ENCODE measurements at places on chromosomes 2 and 18.

GRCh38 chr2:220446106-220446712, 818.8 kb downstream of the SLC4A3 start:
- DNase-seq, result no peak

DNA sequence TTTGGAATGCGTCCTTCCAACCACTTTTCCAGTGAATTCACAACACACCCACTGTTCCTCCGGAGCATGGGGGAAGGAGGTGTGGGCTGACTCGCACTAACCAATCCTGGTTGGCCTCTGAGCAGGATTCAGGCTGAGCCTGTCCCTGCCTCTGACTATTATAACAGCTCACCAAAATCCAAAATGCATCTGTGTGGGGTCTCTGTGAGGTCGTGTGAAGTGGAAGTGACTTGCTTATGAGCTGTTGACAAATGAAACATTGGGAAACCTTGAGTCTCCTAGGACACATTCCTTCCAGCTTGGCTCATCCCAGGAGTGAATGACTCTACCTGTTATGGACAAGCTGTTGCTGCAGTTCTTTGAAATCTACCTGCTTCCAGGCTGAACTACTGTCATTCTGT, 1.5 kb downstream of the CIDEA start:
- no peak for DNase-seq

- DNase-seq, result no peak
Measured at GRCh38 chr2:51368250-51368649, 336.3 kb upstream of the NRXN1 start.

GRCh38 chr2:236479814-236480213, 89.8 kb upstream of the ACKR3 start:
- DNase-seq, result no peak

DNA sequence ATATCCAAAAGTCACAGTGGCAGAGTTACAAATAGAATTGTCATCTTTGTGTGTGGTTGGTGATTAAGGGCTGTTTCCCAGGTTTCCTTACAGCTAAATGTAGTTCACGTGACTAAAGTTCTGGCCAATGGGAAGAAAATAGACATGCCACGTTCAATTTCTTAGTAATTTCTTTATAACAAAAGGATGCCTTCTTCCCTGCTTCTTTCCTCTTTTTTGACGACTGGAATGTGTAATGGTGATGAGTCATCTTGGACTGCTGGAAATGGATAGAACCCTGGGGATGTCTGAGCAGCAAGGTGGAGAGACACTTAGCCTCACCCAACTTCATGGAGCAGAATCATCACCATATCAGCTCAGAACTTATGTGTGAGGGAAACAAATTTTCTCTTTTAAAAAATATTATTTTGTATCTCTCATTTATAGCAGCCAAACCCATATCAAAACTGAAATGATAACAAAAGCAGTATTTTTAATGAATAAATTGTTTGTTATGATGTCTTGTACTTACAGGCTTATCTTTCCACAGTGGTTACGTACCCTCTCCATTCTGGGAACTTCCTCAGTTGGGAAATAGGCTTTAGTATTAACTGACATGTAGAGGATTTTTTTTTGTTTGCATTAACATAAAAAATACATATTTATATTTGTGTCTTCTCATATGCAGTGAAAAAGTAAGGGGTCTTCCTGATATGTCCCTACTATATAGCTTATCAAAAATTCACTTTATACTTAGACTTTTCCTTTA, 91.1 kb upstream of the CDH2 start:
- no peak for DNase-seq

DNA sequence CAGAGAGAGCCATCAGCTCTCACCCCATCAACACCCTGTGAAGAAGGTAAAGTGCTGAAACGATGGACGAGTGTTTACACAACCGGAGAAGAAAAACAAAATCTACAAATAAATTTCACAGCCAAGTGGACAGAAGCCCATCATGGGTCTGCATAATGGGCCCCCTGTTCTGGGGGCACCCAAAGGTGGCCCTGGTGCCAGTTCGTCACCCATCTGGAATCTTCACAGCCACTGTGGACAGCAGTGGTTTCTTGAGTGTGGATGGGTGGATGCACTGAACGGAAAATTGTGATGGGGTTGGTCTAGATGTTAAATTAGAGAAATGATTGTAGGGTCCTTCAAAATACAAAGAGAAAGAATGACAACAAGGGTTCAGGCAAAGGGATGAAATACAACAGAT, 38.8 kb downstream of the ANKMY1 start:
- no peak for DNase-seq

DNA sequence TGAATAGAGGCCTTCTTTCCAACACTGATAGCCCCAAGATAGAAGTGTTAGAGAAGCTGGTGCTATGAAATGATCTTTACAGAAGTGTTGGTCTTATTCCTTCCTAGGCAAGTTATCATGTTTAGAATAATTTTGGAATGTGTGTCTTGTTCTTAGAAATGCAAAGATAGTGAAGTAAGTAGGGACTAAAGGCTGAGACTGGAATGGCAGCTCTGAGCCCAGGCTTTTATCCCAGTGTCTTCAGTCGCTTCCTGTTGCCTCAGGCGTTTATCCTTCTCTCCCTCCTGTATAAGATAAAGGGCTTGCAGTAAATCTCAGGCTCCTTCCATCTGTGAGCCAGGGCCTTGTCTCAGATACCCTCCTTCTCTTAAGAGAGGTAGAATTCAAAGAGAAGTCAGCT, 218.1 kb downstream of the TPGS2 start:
- no peak for DNase-seq

GRCh38 chr2:65636813-65637483, 204.5 kb upstream of the SPRED2 start:
- no peak for DNase-seq

DNA sequence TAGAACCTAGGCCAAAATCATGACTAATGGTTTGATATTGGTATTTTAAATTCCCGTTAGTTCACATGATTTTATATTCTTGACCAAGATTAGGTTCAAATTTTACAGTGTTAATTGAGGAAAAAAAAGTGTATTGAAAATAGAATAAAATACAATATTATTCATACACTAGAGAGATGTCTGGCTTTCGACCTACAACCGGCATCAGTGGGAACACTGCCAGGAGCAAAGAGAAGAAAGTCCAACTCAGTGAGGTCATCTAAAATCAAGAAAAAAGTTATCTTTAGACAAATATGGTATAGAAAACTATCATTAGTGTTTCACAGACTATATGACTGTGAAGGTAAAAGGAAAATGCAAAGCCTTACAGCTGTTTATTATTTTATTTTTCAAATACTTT, 81.5 kb downstream of the PIGN start:
- no peak for DNase-seq

- no peak for DNase-seq
Measured at GRCh38 chr2:831225-831536, 119.5 kb upstream of the SNTG2 start.

GRCh38 chr18:57273194-57273593, 79.2 kb upstream of the ST8SIA3 start:
- no peak for DNase-seq

DNA sequence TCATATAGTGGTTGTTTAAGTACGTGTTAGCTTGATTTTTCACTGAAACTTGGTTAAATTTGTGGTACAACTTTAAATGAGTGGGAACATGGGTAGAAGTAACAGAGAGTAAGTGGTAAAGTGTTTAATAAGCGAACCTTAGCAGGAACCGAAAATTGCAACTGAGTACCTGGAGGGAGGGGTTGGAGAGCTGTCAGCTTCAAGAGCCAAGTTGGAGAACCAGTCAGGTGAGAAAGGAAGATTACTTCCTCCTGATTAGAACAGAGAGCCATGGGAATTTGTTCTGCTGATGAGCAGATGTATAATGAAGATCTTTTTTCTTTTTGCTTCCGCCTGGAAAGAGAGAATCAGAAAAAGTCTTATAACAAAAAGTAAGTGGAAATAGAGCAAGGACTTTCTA, 158.4 kb upstream of the CDH7 start:
- DNase-seq, result no peak

DNA sequence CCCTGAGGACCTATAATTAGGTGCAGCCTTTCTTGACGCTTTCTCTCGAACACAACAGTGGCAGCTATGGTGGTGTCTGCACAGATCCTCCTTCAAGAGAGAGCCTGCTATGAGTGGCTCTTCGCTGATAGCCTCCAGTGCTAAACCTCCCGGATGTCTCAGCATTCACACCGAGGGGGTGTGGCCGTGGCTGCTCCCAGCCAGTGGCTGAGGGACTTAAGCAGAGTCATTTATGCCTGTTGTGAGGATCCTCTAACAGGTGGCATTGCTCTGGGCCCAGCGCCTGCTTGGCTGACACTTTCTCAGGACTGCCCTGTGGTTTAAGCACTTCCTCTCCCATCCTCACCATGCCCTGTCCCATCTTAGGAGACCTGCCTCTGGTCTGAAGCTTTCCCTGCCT, 592.0 kb upstream of the LRRTM1 start:
- DNase-seq, result no peak

All from K562 (cell line).